ENCODE measurements at places on chromosomes 1 and 21.

- no peak for DNase-seq
These were observed 94.1 kb upstream of the CASZ1 start for GRCh38 chr1:10890491-10891071.

DNA sequence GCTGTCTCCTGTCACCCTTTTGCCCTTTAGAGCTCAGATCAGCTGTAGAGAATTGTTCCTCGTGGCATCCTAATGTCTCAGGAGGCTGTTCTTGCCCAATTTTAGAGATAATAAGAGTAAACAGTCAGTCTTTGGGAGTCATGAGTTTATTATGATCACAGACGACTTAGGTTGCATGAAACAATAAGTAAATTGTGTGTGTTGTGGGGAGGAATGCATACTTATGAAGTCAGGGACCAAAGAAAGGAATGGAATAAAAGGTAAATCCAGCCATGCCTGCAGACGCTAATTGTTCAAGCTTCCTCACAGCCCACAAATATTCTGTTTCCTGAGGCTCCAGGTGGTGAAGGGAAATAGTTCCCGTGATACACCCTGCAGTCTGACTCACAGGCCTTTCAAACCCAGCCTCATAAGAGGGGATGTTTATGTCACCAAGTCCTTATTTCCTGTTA, 897 bp downstream of the EPHX4 start:
- no peak for DNase-seq

DNA sequence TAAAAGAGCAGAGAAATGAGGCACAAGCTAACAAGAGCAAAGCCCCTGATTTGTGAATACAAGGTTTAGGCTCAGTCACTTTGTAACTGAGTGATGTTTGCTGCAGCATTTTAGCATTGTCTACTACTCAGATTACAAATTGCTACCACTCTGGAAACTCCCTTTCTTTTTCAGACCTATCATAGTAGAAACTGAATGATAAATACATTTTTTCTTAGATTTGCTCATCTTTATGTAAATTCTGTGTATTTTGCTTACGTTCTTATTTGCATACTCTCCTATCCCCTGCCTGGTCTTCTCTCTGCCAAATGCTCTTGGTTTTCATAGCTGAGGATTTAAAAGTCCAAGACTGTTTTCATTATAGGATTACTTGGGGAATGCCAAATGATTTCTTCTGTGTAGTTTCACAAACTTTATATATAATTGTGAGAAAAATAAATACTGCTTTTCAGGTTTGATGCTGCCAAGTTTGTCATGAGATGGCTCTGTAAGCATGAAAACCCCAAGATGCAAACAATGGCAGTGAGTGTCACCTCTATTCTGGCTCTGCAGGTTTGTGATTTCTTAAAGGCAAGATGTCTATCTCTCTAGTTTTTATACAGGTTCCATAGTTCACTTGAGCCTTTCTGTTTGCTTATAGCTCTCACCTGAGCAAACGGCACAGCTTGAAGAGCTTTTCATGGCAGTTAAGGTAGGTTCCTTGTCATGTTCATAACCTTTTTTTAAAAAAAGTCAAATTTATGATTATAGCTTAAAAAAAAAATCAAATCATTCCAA, 24.7 kb downstream of the ZYG11A start:
- no peak for DNase-seq

DNA sequence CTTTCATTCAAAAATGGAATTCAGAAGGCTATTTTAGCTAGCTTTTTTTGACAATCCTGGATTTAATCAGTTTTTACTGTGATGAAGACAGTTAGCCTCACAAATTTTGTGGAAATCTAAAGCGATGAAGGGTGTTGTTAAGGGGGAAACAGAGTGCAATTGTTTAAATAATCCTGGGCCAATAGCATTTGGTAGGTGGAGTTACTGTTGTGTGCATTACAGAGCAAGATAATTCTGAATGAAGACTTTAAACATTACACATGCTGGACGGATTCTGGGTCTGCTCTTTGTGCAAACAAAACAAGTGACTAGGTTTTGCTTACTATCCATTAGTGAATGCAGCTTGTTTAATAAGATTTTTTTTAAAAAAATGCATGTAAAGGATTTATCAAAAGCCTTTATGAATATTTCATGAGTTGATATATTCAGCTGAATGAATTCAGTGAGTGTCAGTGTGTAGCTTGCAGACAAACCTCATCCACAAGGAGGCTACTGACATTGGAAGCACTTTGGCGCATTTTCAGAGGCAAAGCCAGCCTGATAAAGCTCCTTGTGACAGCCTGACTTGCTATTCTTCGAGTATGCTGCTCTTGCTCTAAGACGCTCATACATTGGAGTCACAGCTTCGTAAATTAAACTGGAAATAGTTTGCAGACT, 199.6 kb downstream of the PDE4B start:
- no peak for DNase-seq

DNA sequence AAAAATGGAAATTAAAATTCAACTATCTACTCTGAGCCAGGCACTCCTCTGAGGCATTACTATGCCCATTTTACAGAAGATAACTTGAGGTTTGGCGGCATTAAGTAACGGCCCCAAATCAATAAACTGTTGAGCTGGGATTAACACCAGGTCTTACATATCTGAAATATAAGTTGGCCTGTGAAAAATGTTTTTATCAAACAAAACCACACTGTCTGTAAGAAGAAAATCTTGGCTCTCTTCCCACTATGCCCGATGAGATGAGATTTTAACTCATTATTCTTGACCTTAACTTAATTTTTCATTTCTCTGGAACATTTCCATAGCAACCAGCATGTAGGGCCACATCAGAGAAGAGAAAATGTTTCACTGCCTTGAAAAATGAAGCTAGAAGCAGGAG, 21.8 kb downstream of the RC3H1 start:
- DNase-seq, result no peak

GRCh38 chr1:166785987-166786386, 53.3 kb upstream of the POGK start:
- no peak for DNase-seq

All from stimulated activated CD8-positive, alpha-beta memory T cell treated with anti-CD3 and anti-CD28 coated beads, Interleukin-7, amount 100 ng/mL, for 48 hours (primary cell).